ENCODE measurements at places on chromosomes 11 and 22. TPM values are rescaled to one million over a fixed set of nuclear protein-coding genes. Genes with fewer than 3 reads are reported as not detected.

Gene KREMEN1
- 48.6 TPM for total RNA-seq

Gene SERGEF
- 13.9 TPM for total RNA-seq

Gene NCR3LG1
- total RNA-seq = 1.5 TPM

Gene CRYBB1
- not detected for total RNA-seq

Gene RBM7
- total RNA-seq = 22.1 TPM
